ENCODE measurements at places on chromosomes 1 and 21.

DNA sequence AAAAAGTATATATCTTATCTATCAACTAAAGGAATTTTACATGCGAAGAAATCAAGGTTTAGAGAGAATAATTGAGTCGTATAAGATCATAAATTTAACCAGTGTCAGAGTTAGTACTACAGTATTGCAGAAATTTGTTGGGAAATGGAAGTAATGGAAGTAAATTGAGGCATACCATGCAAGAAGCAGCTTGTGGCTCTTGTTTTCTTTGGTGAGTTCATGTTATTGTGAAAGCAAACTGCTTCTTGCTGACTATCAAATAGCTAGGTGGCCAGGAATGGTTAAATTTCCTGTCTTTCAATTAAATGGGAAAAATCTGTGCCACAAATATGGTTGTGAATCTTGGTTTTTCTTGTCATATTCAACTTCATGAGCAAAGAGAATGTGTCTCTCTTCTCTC lies 652.7 kb downstream of the LMO4 start:
- DNase-seq, result no peak

DNA sequence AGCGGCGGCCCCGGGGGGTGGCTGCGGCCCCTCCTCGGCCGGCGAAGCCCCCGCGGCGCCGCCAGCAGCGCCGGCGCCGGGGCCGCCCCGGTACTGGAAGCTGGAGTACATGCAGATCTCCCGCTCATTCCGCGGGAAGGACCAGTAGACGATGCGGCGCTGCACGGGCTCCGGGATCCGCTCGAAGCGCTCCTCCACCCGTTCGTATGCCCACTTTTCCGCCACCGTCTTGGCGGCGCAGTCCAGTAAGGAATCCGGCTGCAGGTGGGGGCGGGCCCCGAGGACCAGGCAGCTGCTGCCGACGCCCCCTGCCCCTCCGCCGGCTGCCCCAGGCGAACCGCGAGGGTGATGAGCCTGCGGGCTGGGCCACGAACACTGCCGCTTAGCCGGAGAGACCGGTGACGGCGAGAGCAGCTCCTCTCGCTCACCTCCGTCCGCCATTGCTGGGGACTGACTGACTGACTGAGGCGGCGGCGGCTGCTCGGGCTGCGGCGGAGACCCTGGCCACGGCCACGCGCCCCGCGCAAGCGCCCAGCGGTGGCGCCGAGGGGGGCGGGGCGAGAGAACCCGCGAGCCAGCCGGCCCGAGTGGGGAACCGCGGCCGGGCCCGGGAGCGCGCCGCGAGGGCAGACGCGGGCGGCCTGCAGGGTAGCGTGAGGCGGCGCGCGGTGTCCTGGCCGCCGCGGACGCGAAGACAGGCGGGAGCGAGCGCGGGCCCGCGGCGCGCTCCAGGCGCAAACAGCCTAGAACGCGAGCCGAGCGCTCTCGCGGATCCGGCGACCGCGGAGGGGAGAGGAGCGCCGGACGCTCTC lies at the start of gene ZSWIM5:
ZSWIM5 (minus strand) TSS at position 696 of the 812 bp plus-strand sequence; CDS start at position 441, 255 bp downstream.
- peak; percentile 67 for DNase-seq

- no peak for DNase-seq
Measured at GRCh38 chr1:43769350-43769908, 62.1 kb downstream of the ST3GAL3 start.

- DNase-seq, result no peak
Measured at GRCh38 chr1:31834501-31834900, 18.7 kb upstream of the SPOCD1 start.
